ENCODE measurements at places on chromosomes 1 and 21. TPM values are rescaled to one million over a fixed set of nuclear protein-coding genes. Genes with fewer than 3 reads are reported as not detected.

The CRP gene
- total RNA-seq = not detected

The CLCNKA gene
- total RNA-seq = not detected

The SYT2 gene
- not detected for total RNA-seq

The PCSK9 gene
- total RNA-seq = not detected

The SLAMF7 gene
- not detected for total RNA-seq

The RGS8 gene
- not detected for total RNA-seq

The NPPA gene
- 98,870 TPM for total RNA-seq

The RYR2 gene
- total RNA-seq = 392 TPM

The ZNF593OS gene
- not detected for total RNA-seq

The S100A1 gene
- total RNA-seq = 2,413 TPM

The STXBP3 gene
- 27.7 TPM for total RNA-seq

The CHD5 gene
- 0.07 TPM for total RNA-seq

The ANKRD34A gene
- total RNA-seq = 1.5 TPM

All from right atrium auricular region (tissue), 2 donors.